Stimulated activated CD4-positive, alpha-beta T cell treated with anti-CD3 and anti-CD28 coated beads, Interleukin-1b, Interleukin-23, amount 100 ng/mL, for 4 hours (primary cell): ENCODE measurements at places on chromosomes 2 and 18.

DNA sequence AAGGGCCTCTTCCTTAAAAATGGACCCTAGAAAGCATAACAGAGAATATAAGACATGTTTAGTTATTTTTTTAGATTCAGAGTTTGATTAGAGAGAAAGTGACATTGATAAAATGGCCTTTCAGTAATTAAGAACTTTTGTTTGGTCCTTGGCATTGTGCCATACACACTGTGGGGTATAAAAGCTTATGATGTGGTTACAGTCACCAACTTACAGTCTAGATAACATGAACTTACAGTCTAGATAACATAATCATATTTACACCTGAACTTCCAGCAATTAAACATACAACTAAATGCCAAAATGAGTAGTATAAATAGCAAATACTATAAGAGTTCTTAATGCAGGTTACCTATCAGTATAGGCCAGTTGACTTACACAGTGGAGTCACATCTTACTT is 25.6 kb upstream of the EFEMP1 start:
- DNase-seq, result no peak

DNA sequence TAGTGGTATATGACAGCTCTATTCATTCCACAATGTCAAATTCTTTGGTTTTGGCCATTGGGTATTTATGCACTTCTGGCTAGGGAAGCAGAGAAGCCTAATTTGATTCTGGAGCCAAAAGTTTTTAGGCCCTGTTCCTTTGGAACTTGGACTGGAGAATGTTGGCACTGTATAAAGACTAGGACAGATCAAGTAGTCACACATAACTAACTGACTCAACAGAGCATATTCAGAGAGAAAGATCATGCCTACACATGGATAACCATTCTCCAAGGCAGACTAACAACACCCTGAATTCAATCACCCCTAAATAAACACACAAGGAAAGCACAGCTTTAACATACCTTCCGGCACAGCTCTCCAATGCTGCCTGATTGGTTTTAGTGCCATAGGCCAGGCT is 62.9 kb downstream of the ARHGAP15 start:
- no peak for DNase-seq

- DNase-seq, result no peak
These were observed 143.9 kb downstream of the LTBP1 start for GRCh38 chr2:33090553-33091134.

DNA sequence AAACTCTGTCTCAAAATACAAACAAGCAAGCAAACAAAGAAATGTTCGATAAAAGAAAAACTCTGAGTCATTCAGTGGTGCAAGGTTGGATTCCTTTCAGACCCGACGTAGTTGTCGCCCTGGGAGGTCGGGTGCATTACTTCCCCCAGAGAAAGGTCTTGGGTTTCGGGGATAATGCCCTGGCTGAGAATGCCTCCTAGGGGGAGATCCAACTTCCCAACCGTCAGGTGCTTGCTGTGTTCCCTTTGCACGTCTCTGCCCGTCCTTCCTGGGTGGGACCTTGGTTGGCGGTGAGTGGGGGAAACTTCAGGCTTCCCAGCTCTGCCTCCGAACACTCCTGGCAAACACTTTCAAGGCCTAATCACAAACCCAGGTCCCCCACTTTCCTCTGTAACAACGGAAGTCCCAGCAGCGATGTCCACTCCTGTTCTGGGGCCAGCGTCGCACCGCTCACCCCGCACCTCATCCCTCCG is 609 bp downstream of the TPGS2 start:
- no peak for DNase-seq

DNA sequence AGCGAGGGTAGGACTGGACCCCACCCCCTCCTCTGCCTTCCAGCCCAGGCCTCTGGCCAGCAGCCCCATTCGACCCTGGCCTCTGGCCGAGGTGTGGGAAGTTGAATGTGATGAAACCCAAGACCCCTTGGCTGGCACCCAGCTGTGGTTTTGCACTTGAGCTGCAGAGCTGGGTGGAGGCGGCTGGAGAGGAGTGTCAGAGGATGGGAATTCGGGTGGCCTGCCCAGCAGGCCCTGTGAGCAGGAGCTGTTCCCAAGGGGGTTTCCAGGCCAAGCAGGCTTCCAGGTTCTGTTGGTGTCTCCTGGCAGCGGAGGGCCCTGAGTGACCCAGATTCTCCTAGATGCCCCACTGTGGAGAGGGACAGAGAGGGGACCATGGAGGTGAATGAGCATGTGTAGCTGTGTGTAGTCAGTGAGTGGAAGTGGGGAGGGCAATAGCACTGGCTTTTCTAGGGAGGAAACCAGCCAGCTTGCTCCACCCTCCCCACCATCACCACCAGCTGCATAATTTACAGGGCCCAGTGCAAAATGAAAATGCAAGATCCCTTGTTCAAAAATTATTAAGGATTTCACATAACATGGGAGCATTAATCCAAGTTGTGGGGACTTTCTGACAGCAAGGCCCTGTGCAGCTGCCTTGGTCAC is 172.2 kb upstream of the HAAO start:
- no peak for DNase-seq
